ENCODE measurements at places on chromosomes 1 and 21.
A peak's percentile ranks its signal among the peaks of the same experiment; 100 is the strongest.

DNA sequence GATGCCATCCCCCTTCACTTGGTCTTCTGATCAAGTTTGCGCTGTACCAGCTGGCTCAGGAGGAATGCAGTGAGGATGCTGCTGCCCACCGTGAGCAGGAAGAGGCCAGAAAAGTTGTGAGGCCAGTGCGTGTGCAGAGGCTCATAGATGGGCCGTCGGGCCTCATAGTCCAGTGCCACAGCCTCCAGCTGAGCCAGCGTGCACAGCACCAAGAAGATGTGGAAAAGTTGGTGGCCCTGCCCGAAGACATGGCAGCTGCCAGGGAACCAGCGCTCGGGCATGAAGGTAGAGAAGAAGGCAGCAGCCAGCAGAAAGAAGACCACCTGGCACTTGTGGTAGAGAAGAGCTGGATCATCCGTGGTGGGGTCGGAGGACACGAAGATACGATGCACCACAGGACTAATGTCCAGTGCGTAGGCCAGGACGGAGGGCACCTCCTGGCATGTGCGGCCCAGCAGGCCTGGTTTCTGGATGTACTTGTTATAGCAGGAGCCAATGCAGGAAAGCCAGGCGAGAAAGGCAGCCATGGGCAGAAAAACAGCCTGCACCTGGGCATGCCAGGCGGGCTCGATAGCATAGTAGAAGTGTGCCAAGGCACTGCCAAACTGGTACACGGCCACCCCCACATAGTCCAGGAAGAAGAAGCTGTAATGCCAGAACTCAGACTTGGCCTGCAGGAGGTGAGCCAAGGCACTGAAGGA is 3.7 kb upstream of the AUNIP start:
- DNase-seq: no peak

DNA sequence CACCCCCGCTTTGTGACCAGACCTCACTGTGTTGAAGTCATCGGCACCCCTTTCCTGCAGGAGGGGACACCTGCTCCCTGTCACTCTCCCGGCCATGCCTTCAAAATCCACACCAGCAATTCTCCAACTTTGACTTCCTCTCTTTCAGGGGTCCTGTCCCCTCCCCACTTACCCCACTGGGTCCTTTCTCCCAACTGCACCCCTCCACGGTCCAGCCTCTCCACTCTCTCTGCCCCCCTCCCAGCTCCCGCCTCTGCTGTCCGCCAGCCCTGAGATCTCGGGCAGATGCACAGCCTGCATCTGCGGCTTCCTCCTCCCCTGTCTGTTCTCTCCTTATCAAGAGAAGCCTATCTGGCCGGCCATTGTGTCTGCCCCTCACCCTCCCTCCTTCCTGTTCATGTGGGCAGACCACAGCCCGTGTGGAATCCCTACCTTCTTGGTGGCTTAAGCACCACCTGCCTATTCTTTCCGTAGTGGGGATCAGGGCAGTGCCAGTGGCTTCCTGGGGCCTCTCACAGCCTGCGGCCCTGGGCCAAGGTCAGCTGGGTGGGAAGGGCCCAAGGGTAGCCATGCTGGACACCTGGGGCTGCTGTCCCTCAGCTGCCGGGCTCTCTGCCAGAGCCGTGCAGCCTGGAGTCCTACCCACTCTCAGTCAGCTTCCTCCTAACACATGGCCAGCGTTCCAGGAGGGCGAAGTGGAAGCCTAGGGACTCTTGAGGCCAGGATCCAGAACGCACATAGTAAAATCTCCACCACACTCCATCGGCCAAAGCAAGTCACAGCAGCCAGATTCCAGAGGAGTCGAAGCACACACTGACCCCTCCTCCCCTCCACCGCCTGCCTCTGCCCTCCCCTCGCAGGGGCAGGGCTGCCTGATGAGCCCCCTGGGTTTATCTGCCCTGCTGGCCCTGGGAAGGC is 5.1 kb upstream of the HES4 start:
- peak; percentile 34 for DNase-seq

GRCh38 chr1:19734056-19734455 is 65.7 kb downstream of the TMCO4 start:
- no peak for DNase-seq

GRCh38 chr1:223074445-223075300 is 68.4 kb downstream of the TLR5 start:
- no peak for DNase-seq

DNA sequence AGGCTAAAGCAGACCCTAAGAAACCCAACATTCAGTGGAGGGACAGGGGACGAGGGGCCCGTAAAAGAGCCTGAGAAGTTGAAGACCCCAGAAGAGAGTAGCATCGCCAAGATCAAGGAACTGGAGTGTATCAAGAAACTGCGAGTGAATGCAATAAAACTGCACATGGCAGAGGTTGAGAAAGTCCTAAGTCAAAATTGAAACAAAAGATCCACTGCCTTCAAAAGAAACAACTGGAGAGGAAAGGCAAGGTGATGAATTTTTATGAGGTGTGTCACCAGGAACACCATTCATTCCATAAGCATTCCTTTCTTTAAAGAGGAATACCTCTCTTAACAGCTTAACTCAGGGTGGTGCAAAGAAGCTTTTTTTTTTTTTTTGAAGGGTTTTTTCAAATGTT is 38.3 kb upstream of the ADORA3 start:
- peak; percentile 43 for DNase-seq

GRCh38 chr1:91754348-91754747 is 131.6 kb downstream of the TGFBR3 start:
- no peak for DNase-seq
